ENCODE measurements at places on chromosomes 5 and 9.

GRCh38 chr5:15797116-15797515, 297.1 kb downstream of the FBXL7 start:
- no peak for DNase-seq

DNA sequence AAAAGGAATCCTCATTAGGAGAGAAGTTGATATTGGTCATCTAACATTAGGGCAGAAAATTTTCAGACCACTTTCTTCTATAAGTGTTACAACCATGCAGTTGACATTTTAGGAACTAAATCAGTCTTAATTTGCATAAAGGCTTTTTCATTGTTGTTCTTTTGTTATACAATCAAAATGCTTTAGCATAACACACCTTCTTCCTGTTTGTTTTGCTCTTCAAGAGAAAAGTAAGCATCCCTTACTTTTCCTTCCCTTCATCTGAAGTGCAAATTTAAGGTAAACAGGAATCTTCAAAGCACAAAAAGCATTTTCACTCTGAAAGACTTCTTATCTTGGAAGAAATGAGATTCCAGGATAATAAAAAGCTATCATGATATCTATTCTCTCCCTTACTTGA, 273.6 kb downstream of the PTPRD start:
- no peak for DNase-seq

DNA sequence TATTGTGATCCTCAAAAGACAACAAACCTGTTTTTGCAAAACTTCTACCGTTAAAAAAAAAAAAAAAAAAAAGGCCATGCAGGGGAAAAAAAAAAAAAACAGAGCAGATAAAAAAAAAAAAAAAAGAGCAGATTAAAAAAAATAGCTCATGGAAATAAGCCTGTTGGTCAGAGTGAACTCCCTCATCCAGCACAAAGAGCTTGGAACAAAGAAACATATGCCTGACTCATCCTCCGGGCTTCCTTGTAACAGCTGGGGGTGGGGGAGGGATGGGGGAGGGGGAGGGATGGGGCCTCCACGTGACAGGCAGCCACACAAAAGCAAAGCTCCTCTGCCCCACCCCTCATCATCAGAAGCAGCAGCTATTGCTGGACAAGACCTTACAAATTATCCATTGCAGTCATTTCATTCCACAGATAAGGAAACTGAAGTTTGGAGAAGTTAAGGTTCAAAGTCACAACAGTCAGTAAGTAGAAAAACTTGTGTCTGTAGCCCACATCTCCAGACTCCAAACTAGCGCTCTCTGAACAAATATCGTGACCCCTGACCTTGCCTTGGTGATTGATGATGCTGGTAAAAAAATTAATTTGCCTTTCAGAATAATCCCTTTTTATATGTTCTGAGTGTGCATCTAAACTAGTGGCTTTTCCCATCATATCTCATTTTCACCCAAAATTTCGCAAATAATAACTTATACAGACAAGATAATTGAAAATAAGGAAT, 38.9 kb downstream of the SLC35D2 start:
- DNase-seq: no peak

DNA sequence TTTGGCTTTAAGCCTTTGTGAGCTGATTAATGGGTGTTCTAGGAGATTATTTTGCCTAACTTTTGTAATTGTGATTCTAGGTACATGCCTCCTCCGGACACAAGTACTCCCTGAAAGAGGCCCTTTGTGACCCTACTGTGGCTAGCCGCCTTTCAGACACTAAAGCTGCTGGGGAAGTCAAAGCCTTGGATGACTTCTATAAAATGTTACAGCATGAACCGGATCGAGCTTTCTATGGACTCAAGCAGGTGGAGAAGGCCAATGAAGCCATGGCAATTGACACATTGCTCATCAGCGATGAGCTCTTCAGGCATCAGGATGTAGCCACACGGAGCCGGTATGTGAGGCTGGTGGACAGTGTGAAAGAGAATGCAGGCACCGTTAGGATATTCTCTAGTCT, 13.6 kb downstream of the ITGA1 start:
- DNase-seq: no peak
